ENCODE measurements at places on chromosomes 12 and 14. TPM values are rescaled to one million over a fixed set of nuclear protein-coding genes. Genes with fewer than 3 reads are reported as not detected.

SLCO1C1 gene
- 3.4 TPM for total RNA-seq

GRCh38 chr12:10369557-10370415 lies 20.1 kb downstream of the KLRK1 start:
- DNase-seq: no peak

GRCh38 chr12:48972213-48972951 lies 847 bp upstream of the WNT10B start:
- no peak for DNase-seq

GRCh38 chr12:87660291-87660690 lies 368.9 kb downstream of the C12orf50 start:
- no peak for DNase-seq

- DNase-seq: no peak
Observed at GRCh38 chr14:75182821-75183220, 6.4 kb upstream of the TMED10 start.

Data from right cardiac atrium (tissue), 5 donors.